Thoracic aorta (tissue), 2 donors: ENCODE measurements at places on chromosomes 7 and 10. TPM values are rescaled to one million over a fixed set of nuclear protein-coding genes. Genes with fewer than 3 reads are reported as not detected.

DNA sequence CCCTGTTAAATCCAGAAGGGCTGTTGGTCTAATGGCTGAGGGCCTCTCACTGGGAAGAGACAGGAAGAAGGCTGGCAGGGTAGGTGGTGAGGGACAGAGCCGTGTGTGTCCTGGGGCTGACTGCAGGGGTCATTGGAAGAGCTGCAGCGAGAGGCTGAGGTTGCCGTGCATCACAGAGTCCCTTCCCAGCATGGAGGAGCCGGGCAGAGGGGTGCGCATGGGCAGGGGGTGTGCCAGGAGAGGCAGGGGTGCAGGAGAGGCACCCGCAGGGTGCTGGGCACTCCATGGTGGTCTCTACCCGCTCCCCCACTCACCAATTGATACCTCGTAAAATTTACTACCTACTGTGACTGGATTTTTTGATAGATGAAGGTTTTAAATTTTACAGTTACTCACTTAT lies 124.3 kb downstream of the ACTR3B start:
- DNase-seq = no peak

DNA sequence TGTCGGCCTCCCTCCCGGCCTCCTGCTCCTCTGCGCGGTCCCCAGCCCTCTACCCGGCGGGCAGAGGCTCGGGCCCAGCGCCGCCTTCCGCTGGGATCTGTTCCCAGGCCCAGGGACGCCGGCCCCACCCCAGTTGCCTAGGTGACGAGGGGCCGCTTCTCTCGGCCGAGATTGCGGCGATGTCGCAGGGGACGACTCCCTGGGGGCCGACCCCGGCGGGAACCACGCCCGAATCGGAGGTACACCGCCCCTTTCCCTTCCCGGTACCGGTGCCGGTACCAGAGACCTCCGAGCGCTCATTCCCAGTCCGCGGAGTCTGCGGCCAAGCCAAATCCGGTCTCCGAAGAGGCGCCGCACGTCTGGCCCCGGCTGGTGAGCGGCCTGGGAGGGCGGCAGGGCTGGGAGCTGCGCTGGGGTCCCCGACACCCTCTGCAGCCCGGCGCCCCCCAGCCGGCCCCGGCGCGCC lies at the start of gene CABCOCO1:
CABCOCO1 (plus strand) TSS at position 136 of the 466 bp plus-strand sequence; CDS start at position 180, 44 bp downstream.
- DNase-seq = no peak

- DNase-seq = no peak
These were observed 311.4 kb downstream of the ADARB2 start for GRCh38 chr10:1425879-1426278.

DNA sequence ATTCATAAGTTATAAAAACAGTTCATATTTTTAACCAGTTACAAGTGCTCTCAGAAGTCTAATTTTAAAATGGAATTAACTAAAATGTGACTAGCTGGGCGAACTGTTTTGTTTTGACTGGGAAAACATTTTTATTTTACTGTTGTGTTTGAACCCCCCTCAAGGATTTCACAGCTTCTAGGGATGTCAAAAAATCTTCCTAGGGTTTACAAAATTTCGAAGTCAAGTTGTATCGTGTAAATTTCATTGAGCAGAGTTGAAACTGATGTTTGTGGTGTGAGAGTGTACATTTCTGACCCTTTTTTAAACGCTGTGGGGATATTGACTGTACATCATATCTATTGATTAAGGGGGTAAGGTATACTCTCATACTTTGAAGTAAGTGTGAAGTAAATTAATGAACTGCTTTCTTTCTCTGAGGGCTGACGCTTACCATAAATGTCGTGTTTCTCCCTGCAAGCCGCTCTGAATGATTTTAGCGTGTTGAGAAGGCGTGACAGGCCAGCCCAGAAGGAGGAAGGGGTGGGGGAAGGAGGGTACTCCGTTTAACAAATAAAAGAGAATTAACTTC lies 1.8 kb upstream of the SP8 start:
- no peak for DNase-seq

- no peak for DNase-seq
These were observed 4.7 kb downstream of the MICALL2 start for GRCh38 chr7:1454542-1454941.

GRCh38 chr7:721619-722248 lies 4.8 kb upstream of the DNAAF5 start:
- DNase-seq = no peak

GRCh38 chr7:2873686-2874551 lies 29.8 kb upstream of the GNA12 start:
- no peak for DNase-seq

- DNase-seq = no peak
These were observed 86.8 kb downstream of the SEMA3C start for GRCh38 chr7:80832006-80832405.

- DNase-seq = no peak
These were observed 284.8 kb upstream of the PPP2R2D start for GRCh38 chr10:131616040-131616439.

DNA sequence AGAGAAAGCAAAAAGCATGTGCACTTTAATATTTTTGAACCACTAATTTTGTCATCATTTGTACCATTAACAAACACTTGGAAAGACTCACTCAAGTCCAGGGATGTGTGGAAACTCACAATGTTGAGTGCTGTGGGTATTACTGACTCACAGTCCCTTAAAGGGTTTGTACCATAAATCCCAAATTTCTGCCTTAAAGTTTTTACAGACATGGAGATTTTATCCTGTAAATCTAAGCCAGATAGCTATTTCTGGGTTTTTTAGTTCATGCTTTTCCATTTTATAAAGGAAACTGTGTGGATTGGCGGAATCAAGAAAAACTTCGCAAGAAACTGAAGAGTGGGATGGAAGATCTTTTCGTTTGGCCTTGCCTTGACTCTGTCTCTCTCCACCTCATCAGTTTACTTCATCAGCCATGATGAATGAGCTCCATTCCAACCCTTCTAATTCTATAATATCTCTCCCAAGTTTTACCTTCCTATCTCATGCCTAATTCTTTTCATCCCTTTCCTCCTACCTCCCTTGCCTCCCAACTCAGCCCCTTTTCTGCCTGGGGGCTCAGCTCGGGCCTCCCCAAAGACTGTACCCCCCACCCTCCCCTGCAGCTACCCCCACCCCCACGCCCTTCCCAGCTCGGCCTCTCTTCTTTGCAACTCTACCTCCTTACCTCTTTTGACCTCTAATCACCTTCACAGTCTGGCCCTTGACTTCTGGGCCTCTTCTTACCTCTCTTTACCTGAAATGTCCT lies 218.5 kb upstream of the MKLN1 start:
- DNase-seq = no peak

GRCh38 chr7:70739646-70740210 lies 392.2 kb upstream of the GALNT17 start:
- DNase-seq = no peak

DNA sequence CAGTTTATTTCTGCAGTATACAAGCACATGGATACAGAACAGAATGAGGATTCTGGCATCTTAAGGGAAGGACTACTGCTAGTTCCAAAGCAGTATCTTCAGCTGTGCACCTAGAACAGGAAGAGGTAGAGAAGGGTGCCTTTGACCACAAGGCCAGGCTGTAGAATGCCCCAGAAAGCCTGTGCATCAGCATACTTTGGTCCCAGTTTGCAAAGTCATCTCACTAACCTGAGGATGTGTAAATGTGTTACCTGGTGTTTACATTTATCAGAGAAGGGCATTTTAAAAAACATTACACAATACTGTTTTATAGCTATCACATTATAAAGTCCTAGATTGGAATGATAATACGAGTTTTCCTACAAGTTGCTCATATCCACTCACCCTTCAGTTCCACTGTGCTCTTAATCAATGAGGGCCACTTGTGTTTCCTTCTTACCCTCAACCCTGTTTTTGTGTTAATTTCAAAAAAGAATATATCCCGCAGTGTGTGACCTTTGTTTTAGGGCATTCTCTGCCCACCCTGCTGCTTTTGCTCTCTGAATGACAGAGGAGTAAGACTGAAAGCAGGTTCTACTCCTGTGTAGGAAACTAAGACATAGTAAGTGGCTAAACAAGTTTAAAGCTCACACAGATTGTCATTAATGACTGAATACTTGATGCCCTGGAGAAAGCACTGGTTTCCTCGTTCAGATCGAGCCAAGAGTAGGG lies 3.4 kb downstream of the SLC35G1 start:
- no peak for DNase-seq

DNA sequence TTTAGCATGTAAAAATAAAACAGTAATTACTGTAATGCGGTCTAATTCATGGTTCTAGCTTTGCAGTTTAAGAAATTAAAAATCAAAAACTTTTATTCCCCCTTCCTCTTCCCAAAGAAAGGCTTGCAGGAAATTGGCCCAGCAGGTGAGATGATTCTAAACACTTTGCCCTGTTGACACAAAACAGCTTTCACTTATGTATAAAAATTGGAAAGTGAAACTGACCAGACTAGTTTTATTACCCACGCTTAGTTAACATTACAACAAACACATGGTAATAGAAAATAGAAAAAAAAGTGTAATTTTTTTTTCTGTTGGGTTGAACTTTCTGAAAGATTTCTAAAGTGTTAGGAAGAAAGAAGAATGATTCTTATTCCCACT lies 1.2 kb upstream of the CCDC6 start:
- DNase-seq = no peak

GRCh38 chr7:43398831-43399230 lies 184.1 kb upstream of the STK17A start:
- no peak for DNase-seq

DNA sequence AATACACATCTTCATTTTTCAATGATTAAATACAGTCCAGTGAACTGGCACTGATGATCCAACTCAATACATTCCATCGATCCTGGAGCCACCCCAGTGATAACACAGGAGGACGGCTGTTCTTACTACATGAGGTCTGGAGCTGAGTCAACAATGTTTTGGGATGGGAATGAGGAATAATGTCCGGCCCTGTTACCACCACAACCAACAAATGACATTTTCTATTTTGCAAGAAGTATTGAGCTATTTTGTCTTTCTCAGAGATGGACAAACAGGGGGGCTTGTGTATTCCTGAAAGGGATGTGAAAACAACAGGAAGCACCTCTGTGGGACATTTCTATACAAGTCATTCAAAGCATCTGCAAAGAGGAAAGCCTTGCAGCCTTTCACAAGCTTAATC lies 249.2 kb downstream of the PARD3 start:
- no peak for DNase-seq

- no peak for DNase-seq
These were observed 266.0 kb upstream of the DKK1 start for GRCh38 chr10:52048051-52048450.

- DNase-seq = no peak
These were observed 54.9 kb upstream of the SDK1 start for GRCh38 chr7:3246127-3246526.

DNA sequence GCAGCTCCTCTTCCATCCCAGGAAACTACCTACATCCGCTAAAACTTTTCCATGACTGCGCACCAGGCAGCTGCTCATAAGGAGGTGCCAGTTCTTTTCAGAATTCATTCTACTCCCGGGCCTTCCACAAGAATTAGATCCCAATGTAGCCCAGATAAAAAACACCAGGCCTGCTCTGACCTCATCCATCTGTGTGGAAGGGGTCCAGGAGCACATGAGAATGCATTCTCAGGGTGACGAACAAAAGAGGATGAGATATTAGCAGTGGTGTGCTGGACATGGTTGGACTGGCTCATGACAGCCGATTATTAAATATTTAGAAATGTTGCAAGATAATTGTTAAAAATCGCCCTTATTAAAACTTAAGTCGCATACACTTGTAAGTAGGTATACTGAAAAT lies 43.2 kb upstream of the STEAP1B start:
- no peak for DNase-seq

GRCh38 chr7:91636129-91636724 lies 244.3 kb downstream of the MTERF1 start:
- DNase-seq = no peak

GRCh38 chr10:72503241-72503640 lies 122.6 kb downstream of the MICU1 start:
- DNase-seq = no peak

- no peak for DNase-seq
These were observed 90.2 kb downstream of the DLG5 start for GRCh38 chr10:77836299-77836820.

The PON3 gene
- not detected for total RNA-seq

The CHST3 gene
- total RNA-seq = 80.6 TPM

GRCh38 chr10:45008524-45009161 lies 7.9 kb downstream of the ZNF22 start:
- DNase-seq = no peak

- no peak for DNase-seq
These were observed 8.6 kb downstream of the RAPGEF5 start for GRCh38 chr7:22348379-22348778.

- no peak for DNase-seq
These were observed 74.6 kb downstream of the SH2D4B start for GRCh38 chr10:80612261-80612660.

The VWDE gene
- 0.14 TPM for total RNA-seq

The SEMA4G gene
- total RNA-seq = 3.5 TPM

The CALCR gene
- total RNA-seq = not detected

The CACNB2 gene
- 56.7 TPM for total RNA-seq

The SPDYE2B gene
- not detected for total RNA-seq

DNA sequence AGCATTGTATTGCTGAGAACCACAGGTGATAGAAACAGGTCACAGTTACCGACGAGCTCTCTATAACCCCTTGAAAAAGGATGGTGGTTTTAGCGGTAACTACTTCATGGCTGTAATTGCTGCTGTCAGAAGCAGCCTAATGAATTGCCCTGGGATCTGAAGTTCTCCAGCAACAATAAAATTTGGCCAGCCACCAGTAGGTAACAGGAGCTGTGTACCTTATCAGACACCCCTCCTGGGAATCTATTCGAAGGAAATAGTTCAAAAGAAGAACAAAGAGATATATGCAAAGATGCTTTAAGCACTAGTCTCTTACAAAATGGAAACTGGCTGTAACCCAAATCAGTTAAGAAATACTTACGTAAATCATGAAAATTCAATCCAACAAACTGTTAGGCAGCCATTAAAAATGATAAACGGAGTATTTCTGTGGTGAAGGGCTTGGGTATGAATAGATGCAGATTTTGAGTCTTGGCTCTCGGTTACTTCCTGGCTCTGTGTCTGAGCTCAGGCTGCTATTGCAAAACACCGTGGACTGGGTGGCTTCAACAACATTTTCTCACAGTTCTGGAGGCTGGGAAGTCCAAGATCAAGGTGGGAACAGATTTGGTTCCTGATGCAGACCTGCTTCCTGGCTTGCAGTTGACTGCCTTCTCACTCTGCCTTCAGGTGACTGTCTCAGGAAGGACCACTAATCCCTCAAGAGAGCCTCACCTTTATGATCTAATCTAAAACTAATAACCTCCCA lies 1.6 kb downstream of the MSRB2 start:
- DNase-seq = no peak

GRCh38 chr10:86671985-86672710 lies 3.8 kb downstream of the LDB3 start:
- no peak for DNase-seq

The ANKRD26 gene
- total RNA-seq = 8.0 TPM

DNA sequence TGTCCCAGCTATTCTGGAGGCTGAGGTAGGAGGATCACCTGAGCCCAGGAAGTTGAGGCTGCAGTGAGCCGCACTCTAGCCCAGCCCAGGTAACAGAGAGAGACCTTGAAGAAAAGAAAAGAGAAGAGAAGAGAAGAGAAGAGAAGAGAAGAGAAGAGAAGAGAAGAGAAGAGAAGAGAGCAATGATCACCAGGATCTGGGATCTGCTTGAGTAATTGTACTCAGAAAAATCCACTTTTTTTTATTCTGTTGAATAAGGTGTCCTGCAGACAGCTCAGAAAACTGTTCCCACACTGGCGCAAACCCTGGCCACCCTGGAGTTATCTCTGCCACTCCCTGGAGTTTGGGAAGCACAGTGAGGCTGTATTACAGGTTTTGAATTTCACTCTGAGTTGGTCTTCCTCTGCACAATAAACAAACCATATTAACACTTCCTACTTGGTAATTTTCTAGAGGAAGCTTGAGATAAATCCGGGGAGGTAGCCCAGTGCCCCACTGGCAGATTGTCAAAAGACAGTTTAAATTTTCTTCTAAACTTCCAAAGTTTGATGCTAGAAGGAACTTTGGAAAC lies 9.6 kb upstream of the OAT start:
- no peak for DNase-seq
